ENCODE measurements at places on chromosomes 16 and 17.

DNA sequence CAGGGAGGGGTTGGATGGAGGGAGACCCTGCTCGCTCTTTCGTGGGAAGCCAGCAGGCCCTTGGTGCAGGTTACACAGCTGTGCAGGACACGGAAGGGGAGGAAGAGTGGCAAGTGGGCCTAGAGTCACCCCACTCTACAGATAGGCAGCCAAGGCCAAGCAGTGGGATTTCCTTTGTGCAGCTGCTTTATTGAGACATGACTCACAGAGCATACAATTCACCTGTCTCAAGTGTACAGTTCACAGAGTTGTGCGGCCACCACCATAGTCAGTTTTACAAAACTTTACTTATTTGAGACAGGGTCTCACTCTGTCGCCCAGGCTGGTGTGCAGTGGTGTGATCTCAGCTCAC is 91.2 kb upstream of the CIBAR2 start:
- no peak for DNase-seq

- DNase-seq, result no peak
Measured at GRCh38 chr17:76188213-76189016, 47.4 kb upstream of the FOXJ1 start.

- DNase-seq, result no peak
Measured at GRCh38 chr16:78583441-78583840, 484.0 kb downstream of the WWOX start.

- DNase-seq, result no peak
Measured at GRCh38 chr17:17350491-17351355, 47.5 kb downstream of the NT5M start.

- DNase-seq, result no peak
Measured at GRCh38 chr16:26857371-26857770, 209.4 kb upstream of the C16orf82 start.

- DNase-seq, result no peak
Measured at GRCh38 chr17:17042851-17043460, 699 bp downstream of the MPRIP start.

DNA sequence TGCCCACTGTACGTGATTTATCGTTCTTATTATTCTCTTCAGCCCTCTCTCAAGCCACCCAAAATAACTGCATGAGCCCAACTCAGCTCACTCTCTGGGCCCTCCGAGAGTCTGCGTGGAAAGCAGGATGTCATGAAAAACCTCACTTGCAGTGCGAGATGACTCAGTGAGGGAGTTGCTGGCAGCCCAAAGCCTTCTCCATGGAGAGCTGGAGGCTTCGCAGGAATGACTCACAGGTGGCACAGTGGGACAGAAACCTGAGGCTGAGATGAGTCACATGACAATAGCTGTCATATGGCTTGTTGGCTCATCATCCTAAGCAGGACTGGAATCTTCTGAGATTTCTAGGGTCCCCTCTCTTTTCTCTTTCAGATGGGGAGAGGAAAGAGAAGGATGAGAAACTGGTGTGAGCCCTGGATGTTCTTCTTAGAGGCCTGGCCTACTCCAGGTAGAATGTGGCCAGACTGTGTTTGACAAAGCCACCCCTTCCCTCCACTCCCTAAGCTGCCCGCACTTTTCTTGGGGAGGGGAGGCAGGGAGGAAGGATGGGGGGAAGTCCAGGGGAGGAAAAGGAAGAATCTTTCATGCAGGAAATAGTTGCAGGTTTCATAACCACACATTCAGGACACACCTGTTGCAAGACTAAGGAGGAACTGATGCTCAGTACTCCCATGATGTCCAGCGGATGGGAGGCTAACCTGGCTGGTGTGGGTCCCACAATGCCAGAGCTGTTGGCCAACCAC is 160.6 kb upstream of the RPL38 start:
- peak; percentile 19 for DNase-seq

GRCh38 chr17:50467114-50467854 is 1.4 kb downstream of the CHAD start:
- DNase-seq, result no peak

DNA sequence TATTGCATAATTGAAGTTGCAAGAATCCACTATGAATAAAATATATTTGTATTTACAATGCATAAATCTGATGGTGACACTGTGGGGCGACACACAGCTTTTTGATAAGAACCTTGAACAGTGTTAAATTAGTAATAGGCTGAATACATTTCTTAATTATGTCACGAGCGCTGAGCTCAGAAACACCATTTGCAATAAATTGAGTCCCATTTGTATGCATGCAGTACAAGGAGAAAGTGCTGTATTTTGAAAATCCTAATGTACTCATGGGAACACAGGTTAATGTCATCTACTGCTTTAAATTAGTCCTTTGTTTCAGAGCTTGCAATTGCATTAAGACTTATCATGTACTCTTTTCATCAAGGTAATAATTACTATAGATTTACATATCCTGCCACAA is 579.5 kb downstream of the RBFOX1 start:
- no peak for DNase-seq

DNA sequence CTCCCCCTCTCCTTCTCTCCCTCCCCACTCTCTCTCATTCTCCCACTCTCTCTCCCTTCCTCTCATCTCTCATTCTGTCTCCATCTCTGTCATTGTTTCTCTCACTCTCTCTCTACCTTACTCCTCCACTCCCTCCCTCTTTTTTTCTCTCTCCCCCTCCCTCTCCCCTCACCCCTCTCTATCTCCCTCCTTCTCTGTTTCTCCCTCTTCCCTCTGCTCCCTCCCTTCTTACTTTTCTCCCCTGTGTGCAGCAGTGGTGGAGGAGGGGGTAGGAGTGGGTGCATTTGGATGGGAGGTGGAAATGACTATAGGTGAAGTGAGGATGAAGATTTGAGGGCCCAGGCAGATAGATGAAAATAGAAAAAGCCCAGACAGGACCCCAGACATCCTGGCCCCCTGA is 70.9 kb downstream of the HLF start:
- DNase-seq, result no peak

DNA sequence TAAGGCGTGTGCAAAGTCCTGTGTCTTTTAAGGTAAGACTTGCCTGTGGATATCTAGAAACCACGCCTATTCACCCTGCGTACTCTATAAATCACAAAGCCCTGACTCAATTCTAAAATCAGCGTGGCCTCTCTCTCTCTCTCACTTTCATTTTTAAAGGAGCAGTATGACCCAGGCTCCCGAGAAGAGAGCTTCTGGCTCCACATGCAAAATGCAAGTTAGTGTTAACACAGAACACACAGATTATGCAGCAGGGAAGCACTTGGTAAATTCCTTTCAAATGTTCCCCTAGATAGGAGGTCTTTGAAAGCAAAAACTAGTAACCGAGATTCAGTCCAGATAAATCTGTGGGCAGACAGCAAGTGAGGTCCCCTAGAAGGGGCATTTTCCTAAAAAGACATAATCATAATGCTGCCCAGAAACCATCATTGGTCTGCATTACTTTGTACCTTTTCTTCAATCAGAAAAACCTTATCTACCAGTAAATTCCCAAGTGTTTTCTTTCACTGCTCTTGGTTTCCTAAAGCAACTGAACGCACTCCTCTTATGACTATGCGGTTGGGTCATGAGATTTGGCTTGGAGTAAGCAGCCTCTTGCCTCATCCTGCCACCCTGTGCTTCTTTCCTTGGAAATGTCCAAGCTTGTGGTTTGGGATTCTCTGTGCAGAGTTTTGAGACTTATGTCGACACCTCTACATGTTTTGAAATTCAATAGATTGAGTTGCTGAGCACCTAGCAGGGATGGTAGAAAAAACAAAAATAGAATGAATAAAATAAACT is 31.7 kb upstream of the KCNJ2 start:
- DNase-seq, result no peak

- DNase-seq, result no peak
Measured at GRCh38 chr16:66746048-66746447, 5.4 kb downstream of the DYNC1LI2 start.

DNA sequence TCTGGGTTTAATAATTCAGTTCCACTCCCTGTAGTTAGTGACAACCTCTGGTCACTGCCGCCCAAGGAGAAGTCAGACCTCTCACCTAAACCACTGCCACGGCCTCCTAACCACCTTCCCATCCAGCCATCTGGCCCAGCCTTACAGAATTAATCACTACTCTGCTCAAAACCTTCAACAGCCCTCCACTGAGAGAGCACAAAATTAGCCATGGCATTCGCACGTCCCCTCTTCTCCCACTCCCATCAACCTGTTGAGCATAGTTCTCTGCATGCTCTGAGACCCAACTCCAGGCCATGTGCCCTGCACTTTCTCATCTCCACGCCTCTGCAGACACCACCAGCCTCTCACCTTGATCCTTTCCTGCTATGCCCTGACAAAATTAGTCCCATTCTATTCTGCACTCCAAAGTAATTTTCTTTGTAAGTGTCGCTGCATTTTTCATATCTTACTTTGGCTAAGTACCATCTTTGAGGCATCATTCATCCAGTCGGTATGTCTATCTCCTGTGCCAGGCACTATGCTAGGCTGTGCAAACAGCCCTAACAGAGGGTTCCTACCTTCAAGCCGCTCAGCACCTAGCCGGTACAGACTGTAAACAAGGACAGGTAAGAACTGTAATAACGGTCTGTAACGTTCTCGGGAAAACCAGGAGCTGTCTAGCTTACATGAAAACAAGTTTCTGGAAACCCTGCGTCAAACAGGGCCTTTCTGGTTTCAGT is 963 bp downstream of the COPRS start:
- peak; percentile 43 for DNase-seq

DNA sequence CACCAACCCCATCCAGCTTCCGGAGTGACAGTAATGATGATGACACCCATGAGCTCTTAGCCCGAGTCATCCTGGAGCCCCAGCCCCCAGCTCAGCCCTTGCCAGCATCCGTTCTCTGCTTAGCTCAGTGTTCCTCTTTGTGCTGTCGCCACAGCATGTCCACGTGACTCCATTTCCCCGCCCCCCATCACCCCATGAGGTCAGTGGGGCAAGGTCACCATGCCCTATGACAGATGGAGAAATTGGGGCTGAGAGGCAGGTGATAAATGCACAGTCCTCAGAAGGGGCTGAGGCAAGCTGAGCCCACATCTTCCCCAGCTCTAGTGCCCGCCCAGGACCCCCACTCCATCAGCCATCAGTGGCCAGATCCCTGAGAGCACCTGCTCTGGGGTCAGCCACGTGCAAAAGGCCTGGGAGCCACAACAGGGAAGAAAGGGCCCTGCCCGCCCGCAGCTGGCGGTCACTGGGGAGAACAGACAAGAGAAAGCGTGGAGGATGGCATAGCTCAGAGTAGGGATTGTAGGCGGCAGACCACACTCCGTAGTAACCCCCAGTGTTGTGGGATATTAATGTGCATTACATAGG is 17.1 kb downstream of the ITGB4 start:
- DNase-seq, result no peak

GRCh38 chr16:74304164-74304834 is 7.7 kb downstream of the PSMD7 start:
- DNase-seq, result no peak

GRCh38 chr17:70636517-70637133 is 467.3 kb downstream of the KCNJ2 start:
- DNase-seq, result peak; percentile 6

DNA sequence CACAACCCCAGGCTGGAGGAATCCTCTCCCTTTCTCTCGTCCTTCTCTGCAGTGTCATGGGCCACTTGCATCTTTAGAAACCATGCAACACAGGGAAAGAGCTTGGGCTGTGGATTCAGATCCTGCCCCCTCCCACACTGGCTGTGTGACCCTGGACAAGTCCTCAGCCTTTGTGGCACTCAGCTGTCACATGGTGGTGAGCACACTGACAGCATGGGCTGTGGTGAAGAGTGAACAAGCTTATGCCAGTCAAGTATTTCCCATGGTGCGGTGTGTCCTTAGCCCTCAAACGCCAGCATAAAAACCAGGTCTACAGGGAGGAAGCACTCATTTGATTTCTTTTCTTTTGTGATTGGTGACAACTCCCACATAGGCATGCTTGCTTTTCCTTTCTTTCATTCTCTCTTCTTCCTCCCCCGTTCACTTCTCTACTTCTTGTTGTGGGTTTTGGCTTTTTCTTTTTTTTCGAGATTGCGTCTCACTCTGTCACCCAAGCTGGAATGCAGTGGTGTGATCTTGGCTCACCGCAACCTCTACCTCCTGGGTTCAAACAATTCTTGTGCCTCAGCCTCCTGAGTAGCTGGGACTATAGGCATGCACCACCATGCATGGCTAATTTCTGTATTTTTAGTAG is 314.2 kb downstream of the CPPED1 start:
- DNase-seq, result no peak

DNA sequence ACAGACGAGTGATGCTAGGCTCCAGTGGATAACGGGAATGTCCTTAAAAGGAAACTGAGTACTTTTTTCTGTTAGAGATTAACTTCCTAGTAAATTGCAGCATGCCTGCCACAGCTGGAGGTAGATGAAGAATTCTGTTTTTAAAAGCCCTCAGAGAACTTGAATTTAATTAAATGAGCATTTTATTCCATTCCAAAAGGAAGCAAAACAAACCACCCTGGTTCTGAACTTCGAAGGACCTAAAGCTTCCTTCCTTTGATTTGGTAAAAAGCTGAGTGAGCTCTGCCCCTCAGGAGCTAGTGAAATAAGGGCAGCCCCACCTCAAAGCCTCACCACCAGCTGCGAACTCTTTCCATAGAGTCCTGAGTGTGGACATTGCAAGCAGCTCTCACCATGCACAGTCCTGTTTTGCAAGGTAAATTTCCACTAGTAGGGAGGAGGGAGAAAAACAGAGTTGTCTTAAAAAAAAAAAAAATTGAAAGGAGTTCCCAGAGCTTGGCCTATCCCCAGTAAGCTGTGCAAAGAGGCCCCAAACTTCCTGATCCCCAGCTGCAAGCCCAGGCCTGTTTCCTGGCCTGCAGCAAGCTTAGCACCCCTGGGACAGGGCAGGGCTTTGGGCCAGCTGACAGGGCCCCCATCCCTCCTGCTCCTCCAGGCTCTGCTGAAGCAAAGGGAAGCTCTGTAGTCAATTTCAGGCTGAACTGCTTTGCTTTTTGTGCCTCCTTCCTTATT is 11.2 kb downstream of the CHD9NB start:
- no peak for DNase-seq

DNA sequence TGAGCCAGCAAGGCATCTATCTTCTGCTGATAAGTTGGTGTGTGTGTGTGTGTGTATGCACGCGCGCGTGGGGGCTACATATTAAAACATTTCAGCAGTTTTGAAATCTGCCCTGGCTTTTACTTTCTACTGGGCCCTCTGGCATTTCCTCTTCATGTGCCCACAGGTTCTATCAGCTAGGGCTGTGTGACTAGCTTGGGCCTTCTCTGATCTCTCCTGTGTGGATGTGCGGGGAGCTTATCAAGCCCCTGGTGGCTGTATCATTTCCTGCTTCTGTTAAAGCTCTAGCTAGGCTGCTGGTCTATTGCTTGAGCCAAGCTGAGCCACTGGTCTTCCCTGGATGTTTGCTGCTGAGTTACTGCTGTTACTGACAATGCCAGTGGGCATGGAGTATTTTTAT is 132.5 kb downstream of the AATF start:
- DNase-seq, result no peak

Measured in NCI-H2029 (cell line).